ENCODE measurements at places on chromosomes 11 and 22. TPM values are rescaled to one million over a fixed set of nuclear protein-coding genes. Genes with fewer than 3 reads are reported as not detected.

GRCh38 chr11:70590356-70590991 lies 192.1 kb downstream of the CTTN start:
- DNase-seq: no peak

Gene TYR
- not detected for total RNA-seq

GRCh38 chr11:14773755-14774154 lies 118.3 kb downstream of the CYP2R1 start:
- DNase-seq: peak; percentile 60

DNA sequence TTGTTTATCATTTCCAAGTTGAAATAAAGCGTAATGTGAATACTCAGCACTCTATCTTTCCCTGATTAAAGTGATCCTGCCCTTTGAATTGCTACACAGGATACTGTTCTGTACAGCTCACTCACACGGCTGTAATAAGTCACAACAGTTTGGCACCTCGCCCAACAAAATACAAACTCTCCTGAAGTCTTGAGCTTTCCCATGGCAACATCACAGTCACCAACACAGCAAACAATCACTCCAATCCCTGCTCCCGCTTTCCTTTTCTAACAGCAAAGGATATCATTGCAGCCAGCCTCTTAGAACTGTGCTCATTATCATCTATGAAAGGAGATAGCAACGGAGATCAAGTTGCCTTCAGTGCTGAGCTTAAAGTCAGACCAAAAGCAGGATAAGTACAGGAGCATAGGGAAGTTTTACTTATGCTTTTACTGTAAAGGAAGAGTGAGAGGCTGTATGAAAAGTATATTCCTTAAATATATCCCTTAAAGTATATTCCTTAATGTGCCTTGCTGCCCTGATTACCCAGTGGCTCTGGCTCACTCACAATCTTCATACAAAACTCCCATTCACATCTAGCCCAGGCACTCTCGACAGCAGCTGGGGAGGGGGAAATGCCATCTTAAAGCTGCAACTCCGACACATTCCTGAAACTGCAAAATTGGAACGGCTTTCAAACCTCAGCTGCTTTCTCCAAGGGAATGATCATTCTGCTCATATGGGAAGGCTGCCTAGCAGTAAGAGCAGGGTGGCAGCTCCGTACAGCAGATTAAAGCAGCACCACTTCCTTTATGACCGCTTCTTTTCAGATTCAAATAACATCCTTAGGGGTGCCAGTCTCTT lies 35.8 kb downstream of the MAML2 start:
- DNase-seq: peak; percentile 96

DNA sequence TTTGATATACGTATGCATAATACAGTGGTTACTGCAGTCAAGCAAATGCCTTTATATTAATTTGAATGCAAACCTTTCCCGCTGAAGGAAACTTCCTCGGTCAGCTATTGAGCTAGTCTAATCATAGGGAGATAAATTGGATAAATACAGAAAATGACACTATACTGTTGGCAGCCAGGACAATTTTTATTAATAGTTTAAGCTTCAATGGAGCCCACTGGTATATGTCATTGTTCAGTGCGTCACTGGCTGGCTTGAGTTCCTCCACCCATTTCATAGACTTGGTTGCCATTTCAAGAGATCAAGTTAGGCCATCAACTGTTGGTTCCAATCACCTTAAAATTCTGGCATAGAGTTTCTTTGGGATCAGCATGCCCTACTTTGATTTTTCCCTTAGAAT lies 32.5 kb upstream of the DNAJB7 start:
- DNase-seq: no peak

DNA sequence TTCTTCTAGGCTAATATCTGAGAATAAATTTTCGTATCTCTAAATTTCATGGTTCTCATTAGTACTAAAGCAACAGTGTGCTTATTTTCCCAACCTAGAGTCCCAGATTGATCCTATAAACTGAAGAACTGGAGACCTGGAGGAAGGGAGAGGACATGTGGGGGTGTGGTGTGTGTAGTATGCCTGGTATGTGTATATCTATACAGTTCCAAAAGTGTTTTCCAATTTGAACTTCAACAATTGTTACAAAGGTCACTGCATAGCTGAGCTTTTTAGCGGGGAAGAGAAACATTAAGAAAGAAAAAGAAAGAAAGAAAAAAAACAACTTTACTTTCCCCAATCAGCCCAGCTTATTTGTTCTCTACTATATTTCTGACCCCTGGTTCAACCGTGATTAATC lies 152.1 kb downstream of the SOX6 start:
- no peak for DNase-seq

DNA sequence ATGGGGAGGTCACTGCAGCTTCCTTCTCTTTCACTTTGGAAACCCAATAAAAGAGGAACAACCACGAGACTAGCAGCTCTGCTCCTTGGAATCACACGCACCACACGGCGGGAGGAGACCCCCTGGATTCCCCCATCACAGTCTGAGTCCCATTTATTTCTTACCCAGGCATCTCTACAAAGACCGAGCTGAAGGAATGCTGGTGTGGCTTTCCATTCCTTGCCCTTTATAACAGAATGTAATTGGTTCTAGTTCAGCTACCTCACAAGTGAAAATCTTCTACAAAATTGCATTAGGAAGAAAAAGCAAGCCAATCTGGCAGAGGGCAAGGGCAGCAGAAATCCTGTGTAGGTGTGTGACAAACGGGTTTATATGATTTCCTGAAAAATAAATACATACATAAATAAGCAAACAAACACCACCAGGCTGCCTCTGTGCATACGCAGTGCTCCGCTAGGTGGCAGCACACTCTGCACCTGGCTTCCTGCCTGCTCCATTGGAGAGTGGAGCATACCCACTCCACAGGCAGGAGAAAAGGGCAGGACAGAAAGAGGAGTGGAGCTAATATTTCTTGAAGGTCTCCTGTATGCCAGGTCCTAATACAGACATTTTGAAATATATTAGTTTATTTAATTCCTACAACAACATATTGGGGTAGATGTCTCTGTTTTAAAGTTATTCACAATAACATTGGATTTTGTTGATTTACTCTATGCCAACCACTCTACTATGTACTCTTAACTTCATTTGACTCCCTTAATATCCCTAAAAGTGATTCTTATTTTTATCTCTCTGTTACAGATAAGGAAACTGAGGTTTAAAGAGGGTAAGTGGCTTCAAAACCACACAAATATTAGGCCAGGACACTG lies 673.1 kb downstream of the KCNA4 start:
- peak; percentile 36 for DNase-seq

- DNase-seq: no peak
These were observed 134.3 kb downstream of the BRD1 start for GRCh38 chr22:49693416-49693815.

Data from NCI-H460 (cell line).